AG10803 (cell line): ENCODE measurements at places on chromosomes 1 and 21.

DNA sequence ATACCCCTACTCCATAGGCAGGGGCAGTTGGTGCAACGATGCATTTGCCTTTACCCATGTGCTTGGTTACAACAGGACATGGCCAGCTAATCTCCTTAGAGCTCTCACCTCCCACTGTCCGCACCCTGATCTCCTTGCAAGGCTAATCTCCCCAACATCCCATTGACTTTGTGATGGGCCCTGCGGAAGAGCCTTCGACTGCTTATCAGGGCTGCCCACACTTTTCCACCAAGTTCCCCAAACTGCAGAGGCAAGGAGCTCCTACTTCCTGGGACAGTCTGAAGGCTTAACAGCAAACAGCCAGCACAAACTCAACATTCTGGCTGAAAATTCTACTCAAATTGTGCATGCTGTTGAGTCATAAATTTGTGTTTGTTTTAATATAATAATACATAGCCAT is 36.0 kb downstream of the C1orf94 start:
- no peak for DNase-seq

DNA sequence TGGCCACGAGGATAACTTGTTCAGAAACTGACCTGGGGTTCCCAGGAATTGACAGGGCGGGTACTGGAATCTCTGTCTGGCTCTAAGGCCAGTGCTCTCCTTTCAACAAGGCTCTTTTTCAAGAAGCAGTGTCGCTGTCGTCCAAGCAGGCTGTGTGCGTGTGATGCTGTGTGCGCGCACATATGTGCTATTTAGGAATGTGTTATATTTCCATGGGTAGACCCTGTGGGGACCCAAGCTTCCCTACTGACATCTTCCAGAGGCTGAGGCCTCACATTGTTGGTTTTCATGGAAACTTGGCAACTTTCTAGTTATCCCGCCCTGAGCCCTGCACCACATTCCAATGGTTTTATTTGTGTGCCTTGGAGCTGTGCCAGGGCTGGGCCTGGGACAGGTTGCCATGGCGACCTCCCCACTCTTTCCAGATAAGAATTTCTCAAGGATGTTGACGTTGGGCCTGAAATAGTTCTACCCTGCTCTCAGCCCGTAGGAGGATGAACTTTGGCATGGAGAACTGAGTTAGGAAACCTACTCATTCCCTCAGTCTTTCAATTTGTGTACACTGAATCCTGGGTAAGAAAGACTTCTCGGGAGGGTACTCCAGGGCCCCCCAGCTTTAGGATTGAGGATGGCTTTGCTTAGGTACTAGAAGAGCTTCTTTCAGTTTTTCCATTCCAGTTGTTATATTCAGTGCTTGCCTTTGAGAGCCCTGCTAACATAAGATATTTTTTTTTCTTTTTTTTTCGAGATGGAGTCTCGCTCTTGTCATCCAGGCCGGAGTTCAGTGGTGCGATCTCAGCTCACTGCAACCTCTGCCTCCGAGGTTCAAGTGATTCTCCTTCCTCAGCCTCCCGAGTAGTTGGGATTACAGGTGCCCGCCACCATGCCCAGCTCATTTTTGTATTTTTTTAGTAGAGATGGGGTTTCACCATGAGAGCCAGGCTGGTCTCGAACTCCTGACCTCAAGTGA is 38.8 kb upstream of the SRSF10 start:
- peak; percentile 100 for DNase-seq

DNA sequence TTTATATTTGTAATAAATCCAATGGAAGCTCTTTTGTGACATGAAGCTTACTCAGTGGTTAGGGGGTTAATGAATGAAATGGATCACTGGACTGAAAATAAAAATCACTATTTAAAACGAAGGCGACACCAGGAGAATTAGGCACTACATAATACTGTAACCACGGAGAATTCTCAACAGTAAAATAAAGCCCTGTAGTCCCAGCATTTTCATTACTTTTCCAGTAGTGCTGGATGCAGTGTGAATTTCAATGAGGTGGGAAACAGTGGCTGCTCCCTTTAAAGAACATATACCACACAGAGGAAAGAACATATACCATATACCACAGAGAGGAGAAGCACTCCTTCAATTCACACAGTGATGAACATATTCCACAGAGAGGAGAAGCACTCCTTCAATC is 275.0 kb downstream of the SMYD3 start:
- no peak for DNase-seq

DNA sequence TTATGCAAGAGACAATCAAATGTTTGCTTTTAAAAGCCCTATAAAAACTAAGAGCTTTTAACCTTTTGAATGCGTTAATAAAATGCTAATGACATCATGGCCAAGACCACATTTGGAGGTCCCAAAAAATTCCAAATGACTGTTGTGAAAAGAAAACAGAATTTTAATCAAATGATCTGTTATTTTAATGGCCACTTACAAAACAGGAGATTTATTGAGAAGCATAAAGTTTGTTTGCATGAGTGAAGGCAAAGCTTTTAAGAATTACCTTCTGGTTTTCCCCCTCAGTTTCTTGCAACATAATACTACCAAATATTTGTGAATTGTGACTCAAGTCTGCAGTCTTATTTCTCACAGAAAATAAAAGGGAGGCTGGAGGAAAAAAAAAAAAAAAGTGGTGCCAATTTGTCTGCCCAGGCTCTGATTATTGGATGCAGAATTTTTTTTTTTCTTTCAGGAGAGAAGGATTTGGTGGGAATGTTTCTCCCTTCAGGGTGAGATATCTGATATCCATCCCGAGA is 60.7 kb downstream of the GORAB start:
- DNase-seq, result peak; percentile 66

GRCh38 chr21:45713613-45714012 is 70.1 kb downstream of the PCBP3 start:
- no peak for DNase-seq

DNA sequence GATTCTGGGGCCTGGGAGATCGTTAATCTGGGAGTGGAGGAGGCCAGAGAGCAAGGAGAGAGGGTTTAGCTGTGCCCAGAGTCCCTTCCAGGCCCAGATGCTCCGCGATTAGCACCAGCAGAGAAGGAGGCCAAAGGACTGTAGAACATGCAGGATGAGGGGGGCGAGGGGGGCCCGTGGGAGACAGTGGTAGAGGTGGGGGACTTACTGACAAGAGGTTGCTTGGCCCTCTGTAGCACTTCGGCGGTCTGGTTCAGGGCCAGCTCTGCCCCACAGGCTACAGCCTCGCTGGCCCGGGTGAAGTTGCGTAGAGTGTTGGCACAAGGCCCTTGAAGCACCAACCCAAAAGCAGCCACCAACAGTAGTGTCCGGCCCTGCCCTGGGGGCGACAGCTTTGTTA is 695 bp downstream of the DCST2 start:
- no peak for DNase-seq

- no peak for DNase-seq
These were observed 7.9 kb downstream of the SLAMF1 start for GRCh38 chr1:160638926-160639325.

DNA sequence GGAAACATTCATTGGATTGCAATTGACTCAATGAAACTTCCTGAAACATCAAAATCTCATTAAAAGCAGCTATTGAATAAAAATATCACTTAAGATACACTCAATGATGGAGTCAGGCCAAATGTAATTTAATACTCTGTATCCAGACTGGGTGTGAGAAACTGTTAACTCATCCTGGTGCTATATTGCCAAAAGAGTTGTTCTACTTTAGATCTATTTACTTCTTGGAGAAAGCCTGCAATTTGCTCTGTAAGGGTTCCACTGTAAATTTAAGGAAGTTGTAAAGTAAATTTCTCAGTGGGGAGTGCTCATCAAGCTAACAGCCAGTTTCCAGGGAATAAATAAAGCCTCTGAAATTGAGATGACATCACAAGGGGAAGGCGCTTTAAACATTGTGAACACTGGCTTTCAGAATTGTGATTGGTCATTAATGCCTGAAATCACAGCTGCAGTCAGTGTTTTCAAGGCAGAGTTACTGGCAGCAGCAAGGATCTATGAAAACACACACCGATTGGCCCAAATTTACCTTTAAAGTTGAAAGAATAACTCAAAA is 91.4 kb downstream of the OLFM3 start:
- no peak for DNase-seq

- no peak for DNase-seq
These were observed 13.0 kb upstream of the C1orf174 start for GRCh38 chr1:3912809-3913685.

DNA sequence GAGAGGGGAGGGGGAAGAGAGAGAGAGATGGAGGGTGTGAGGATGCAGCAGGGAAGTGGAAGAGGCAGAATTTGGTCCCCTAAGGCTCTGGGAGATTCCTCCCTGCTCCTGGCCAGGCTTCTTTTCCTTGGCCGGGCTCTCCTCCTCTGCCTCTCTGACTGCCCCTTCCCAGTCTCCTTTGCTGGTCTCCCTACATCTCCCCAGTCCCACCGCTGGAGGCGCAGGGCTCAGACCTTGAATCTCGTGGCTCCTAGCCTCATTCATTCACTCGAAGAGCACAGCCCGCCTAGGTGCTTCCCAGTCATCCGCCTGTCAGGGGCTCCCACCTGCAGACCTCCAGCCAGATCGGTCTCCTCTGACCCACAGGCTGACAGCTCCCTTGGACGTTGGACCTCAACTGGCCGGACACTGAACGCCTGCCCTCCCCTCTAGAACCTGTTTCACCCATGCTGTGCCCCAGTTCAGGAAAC is 76.5 kb downstream of the VWA5B1 start:
- DNase-seq, result peak; percentile 23

DNA sequence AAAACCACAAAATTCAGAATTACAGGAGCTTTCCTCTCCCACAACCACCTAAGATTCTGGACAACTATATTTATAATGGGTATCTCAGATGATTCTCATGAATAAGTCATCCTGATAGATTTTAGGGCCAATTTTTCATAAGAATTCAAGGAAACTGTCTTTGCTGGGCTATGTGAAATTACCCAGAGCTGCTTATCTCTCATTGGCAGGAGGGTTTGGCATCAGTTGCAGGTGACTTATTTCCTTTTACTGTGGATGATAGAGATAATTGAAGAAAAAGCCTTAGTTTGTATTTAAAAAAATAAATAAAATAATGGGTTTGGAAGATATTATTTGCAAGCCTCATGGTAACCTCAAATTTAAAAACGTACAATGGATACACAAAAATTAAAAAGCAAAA is 38.2 kb upstream of the WDR26 start:
- DNase-seq, result no peak

DNA sequence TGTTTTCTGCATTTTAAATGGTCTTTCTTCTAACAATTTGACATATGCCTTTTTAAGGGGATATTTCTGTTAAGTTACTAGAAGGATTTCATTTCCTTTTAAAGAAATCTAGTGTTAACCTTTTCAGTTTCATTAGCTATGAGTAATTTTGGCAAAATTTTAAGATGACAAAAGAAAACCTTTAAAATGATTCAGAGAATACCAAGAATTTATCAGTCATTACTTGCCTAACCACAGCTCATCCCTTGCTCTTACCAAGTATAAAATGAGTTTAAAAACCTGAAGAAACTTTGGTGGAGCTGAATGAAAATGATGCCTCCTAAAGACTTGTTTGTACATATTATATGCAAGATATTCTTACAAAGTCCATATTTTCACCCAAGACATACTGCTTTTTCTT is 101.7 kb downstream of the NEK7 start:
- DNase-seq, result peak; percentile 84

GRCh38 chr1:70536708-70537366 is 125.8 kb downstream of the CTH start:
- no peak for DNase-seq

- DNase-seq, result no peak
These were observed 51.6 kb downstream of the CHD5 start for GRCh38 chr1:6128276-6129081.

GRCh38 chr1:58652651-58653184 is 47.1 kb downstream of the MYSM1 start:
- DNase-seq, result peak; percentile 83

DNA sequence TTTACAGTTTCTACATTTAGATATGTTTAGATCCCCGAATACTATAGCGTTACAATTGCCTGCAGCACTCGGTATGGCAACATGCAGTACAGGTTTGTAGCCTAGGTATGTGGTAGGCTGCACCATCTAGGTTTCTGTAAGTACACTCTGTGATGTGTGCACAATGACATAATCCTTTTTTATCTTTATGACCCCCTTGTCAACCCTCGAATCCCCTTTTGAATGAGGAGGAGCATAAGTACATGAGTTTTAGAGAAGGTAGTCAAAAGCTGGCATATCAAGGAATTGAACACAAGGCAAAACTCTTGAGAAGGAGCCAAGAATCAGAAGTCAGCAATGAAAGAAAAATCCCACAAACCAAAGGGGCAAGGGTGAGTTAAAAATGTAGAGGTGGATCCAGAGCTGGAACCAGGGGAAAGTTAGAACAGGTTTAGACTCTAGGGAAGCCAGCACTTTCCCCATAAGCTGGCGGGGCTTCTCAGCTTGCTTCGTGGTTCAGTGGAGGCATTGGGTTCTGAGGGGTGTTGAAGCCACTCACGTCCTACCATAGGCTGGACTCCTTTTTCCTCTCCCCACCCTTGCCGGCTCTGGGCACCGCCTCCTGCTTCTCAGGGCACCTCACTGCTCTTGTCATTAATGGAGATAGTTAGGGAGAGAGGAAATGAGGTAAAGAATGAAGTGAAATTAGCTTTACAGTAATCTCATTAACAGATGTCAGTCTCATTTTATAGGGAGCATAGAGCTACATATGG is 31.3 kb downstream of the OLFML3 start:
- DNase-seq, result no peak

- DNase-seq, result no peak
These were observed 96.9 kb downstream of the LPAR3 start for GRCh38 chr1:84795966-84796600.

DNA sequence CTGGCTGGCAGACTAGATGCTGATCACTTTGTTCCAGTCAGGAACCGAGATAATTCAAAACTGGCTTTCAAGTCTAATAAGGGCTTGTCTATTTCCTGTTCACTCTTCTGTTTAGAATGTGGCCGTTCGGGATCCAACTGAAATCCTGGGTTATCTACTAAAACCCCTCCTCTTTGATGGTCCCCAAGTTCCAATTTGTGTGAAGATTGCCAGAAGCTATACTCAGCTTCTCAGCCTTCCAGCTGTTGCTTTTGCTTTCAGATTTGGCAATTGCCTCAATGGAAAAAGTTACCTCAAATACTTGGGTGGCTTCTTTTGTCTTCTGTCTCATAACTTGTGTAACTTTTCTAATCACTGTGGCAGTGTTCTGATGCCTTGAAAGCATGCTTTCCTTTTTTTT is 43.7 kb downstream of the BTBD8 start:
- no peak for DNase-seq

DNA sequence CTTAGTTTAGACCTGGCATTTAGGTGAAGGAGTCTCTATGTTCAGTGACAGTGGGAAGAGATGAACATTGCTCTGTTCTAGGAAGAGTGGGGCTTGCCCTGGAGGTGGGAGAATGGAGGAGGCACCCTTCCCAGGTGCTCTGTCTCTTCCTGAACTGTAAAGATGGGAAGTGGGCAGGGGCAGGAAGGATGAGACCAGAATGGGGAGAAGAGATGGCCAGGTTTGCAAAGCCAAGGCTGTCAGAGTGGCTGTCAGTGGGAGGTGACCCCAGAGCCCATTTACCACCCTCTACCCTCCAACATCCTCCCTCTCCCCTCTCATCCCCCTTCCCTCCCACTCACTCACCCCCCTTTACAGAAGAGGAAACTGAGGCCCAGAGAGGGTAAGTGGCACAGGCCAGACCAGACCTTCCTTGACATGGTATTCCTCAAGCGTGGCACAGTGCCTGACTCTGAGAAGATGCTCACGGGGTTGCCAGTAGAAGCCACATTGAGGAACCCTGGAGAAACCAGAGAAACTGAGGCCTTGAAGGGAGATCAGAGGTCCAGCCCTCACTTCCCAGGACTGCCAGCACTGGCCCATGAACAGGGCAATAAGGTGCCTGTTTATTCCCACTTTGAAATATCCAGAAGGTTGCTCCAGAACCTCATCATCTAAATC is 1.4 kb upstream of the IGSF8 start:
- DNase-seq, result no peak

GRCh38 chr1:8465692-8466091 is 147.8 kb downstream of the SLC45A1 start:
- no peak for DNase-seq
